Hypothalamus (tissue), 51 donors: ENCODE measurements at places on chromosomes 12 and 14.

- DNase-seq, result no peak
Measured at GRCh38 chr12:76085520-76085868, 1.0 kb upstream of the NAP1L1 start.

DNA sequence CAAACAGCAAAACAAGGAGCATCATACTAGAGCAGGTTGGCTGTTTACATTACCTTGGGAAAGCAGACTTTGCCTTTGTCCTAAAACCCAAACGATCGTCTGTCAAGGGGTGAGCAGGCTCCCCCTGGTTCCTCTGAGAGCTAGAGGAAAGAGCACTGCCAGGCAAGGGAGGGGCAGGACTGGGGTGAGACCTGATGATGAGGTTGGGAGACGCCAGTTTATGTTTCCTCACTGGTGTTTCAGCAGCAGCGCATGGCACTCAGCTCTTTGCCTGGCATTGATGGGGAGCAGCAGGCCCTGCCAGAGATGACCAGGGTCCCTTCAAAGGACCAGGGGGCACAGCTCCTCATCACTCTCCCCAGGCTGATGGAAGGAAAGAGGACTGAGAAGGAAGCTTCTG, 7.9 kb upstream of the KRT2 start:
- no peak for DNase-seq

GRCh38 chr12:32120419-32120818, 13.8 kb downstream of the BICD1 start:
- no peak for DNase-seq

- DNase-seq, result no peak
Measured at GRCh38 chr12:27052176-27052575, 29.8 kb downstream of the MED21 start.

DNA sequence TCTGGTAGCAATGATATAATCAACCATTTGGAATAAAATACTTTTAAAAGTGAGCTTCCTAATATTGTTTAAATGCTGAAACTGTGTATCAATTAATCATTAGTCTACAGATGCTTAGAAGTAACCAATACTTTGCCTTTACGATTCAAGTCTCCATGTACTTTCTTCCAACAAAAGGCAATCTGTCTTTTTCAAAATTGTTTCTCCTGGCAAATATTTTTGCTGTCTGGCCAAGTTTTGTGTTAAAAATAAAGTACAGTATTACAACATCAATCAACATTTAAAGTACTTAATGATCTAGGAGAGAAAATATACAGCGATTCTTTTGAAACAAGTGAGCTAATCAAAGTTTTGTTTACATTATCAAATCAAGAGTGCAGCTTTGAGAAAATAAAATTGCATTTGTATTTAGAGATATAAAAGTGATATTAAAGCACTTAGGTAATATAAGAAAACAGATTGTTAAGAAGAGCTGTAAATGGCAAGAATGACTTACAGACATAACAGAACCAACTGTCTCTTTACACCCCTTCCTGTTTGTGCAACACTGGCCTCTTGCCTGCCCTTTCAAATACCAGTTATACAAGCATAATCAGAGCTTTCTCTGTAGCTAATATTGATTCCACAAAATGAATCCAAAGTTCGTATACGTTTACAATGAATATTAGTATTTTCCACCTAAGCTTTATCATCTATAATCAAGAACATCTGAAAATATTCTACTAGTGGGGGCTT, 38.2 kb upstream of the FBLN5 start:
- DNase-seq, result no peak

DNA sequence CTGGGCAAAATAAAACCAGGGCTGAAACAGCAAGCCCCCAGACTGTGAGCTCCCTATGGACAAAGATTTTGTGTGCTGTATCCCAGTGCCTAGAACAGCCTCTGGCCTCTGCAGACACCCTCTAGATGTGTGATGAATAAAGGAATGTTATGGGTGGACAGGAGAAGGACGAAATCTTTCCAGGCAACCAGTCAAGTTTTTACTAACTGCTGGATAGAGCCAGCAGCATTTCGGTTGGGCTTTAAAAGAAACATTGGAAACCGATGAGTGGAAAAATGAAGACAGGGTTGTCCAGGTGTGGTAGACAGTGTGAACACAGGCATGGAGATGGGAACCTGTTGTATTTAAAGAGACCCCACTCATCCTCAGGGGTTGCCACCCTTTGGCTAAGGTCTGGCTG, 4.0 kb downstream of the CHGA start:
- no peak for DNase-seq

DNA sequence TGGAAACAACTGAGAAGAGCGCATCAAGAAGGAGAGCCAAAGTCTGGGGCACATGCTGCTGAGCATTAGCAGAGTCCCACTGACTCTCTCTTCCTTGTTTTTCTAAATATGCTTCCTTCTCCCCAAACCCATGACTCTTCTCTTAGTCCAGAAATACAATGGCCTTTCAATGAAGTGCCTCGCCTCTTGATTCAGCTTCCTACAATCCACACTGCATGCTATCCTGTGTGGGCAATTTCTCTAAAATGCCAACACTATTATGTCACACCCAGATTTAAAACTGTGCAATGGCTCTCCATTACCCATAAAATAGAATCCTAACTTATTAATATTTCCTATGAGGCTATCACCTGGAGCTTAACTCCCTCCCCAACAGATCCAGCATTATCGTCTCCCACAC, 198.6 kb downstream of the RPAP3 start:
- no peak for DNase-seq

DNA sequence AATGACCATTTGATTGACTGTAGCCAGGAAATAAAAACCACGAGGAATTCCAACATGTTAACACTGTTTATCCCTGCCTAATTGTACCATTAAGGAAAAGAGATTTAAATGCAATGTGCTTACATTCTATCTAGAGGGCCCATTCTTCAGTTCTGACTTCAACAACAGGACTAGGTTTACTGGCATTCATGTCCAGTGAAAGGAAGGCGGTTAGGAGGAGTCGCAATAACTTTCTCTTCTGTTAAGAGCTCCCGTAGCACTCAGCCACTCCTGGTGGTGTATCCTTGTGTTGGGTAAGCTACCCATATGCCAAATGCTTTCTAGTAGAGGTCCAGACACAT, 154.7 kb downstream of the STXBP6 start:
- no peak for DNase-seq

DNA sequence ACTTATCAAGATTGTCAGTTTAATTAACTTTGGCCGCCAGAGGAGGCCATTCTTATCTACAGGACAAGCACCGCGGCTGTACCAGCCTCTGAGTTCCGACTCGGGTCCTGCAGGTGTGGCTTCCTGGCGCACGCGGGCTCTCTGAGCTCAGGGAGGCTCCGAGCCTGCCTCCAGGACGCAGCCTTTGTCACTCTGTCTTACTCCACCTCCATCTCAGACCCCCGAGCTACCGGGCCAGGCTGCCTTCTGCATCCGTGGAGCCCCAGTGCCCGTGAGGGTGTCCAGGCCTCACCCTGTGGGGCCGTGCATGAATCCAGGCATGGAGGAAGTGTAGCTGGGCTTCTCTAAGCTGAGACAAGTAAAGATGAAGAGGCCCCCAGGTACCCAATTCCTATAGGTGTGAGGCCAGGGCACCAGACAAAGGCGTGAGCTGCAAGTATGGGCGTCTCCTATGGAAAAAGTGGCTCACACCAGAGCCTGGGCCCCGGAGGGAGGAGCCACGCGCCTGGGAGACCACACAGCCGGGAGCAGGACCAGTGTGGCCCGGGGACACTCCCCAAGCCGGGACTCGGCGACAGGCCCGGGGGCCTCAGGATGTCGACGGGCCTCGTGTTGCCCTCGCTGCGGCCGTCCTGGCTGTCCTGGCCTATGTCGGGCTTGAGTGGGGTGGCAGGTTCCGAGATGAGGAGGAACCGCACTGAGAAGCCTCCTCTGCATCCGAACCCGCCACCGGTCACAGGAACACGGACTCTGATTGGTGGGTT, 42.8 kb downstream of the NOC4L start:
- DNase-seq, result no peak

DNA sequence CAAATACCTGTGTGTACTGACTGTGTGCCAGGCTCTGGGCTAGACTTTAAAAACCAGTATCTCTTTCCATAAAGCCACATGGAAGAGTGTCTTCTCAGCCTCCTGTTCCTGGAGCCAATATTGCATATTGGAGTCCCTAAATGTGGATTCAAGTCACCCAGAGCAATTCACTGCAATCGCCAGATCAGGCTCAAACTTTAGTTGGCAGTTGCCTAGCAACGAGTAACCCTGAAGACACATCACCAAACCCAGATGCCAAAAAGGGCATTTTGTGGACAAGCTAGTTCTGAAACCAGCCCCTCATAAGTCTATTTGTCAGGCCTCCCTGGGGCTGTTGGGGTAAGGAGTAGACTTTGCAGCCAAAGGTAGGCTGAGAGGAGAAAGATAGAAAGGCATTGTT, 13.7 kb downstream of the DPF3 start:
- no peak for DNase-seq

DNA sequence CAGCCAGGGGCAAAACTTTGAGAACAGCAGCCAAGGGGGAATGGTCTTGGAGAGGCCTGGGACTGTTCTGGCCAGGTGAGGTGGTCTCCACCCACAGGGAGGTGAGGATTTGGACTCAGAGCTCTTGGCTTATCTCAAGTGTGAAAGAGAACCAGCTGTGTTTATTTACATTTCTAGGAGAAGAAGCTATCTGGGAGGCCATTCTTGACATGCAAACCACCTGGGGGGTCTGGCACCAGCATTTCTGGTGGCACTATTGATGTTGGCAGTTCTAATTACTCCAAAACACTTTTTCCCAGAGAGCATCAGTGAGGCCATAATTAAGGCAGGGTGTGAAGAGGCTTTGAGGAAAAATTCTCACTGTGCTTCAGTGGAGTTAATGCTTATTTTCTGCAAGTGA, 95.1 kb downstream of the CAND1 start:
- DNase-seq, result no peak

DNA sequence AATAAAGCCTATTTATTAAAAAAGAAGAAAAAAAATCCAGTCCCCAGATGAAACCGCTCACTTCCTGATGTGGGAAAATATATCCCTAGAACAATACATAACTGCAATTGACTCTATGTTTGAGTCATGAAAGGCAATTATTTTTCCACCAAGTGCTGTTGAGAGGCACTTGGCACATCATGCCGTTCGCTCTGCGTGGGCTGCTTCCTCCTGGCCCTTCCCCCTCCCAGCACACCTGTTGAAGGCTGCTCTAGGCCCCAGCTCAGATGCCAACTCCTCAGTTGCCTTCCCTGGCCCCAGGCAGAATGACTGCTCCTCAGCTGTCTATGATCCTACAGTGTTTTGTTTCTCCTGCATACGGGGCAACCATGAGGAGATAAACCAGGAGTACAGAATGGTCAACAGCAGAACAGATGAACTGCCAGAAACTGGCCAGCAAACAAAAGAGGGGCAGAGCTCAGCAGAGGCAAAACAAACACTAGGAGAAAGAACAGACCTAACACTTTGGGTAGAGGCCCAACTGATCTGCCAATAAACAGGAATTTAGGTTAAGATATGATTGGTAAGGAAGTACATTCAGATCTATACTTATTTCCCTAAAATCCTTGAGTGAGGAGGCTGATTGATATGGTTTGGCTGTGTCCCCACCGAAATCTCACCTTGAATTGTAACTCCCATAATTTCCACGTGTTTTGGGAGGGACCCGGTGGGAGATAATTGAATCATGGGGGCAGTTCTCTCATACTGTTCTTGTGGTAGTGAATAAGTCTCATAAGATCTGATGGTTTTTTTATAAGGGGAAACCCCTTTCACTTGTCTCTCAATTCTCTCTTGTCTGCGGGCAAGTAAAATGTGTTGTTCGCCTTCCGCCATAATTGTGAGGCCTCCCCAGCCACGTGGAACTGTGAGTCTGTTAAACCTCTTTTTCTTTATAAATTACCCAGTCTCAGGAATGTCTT, 58.6 kb downstream of the SLC38A1 start:
- DNase-seq, result no peak

- DNase-seq, result no peak
Measured at GRCh38 chr12:106300761-106301160, 1.8 kb upstream of the TCP11L2 start.

DNA sequence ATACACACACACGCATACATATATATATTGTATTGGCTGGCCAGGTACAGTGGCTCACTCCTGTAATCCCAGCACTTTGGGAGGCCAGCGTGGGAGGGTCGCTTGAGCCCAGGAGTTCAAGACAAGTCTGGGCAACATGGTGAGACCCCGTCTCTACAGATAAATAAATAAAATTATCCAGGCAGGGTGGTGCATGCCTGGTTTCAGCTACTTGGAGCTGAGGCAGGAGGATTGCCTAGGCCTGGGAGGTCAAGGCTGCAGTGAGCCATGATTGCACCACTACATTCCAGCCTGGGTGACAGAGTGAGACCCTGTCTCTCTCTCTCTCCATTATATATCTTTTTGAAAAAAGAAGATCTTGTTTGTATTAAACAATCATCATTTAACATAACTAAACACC, 4.6 kb upstream of the SYNE3 start:
- no peak for DNase-seq

GRCh38 chr12:128425666-128426331, 158.8 kb downstream of the TMEM132C start:
- no peak for DNase-seq

DNA sequence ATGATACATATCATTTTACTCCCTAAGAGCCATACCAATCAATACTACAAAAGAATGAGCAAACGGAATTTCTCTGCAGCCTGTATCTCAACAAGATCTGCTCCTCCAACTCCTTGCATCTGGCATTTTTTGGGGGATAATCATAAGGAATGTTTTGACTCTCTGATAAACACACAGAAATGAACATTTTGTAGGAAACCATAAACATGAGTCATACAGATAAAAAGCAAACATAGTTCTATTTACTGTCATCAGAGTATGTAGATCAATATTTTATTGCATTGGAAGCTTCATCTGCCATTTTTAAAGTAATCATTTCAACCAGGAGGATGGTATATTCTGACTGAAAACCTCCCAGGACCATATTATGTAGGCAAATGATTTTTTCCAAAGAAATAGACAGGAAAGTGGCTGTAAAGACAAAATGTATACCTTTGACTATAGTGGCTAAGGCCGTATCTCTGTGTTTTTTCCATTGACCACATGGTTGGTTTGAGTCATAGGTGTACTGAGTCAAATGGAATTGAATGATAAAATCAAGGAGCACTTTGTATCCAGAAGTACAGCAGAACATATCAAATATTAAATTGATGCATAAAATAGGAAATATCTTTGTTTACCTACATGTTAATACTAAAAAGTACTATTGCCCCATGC, 32.4 kb upstream of the CD69 start:
- DNase-seq, result no peak

DNA sequence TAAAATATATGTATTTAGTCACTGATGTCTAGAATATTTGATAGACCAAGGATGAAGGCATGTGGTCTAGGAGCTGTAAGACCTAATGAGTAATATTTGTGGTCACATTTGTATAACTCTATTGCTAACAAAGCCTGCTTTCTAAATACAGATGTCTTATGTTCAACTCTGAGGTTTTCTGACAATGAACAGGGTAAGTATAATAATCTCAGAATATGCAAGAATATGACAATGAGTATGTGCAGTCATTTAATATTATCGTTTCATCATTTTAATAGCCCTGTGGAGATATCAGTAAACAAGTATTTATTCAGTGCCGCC, 389.6 kb downstream of the LRIG3 start:
- no peak for DNase-seq

DNA sequence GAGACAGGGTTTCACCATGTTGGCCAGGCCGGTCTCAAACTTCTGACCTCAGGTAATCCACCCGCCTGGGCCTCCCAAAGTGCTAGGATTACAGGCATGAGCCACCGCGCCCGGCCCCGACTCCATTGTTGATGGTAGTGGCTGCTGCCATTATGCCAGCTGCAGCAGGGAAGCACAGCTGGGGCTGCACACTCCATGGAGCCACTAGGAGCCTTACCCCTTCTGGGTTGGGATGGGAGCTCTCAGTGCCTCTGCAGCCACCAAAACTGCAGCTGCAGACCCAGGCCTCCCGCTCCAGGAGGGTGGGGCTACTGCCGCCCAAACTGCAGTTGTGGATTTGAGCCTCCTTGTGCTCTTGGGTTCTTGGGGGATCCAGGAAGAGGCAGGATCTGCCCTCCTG, 25.9 kb downstream of the TCHP start:
- DNase-seq, result no peak
